ENCODE measurements at places on chromosomes 2 and 18.

DNA sequence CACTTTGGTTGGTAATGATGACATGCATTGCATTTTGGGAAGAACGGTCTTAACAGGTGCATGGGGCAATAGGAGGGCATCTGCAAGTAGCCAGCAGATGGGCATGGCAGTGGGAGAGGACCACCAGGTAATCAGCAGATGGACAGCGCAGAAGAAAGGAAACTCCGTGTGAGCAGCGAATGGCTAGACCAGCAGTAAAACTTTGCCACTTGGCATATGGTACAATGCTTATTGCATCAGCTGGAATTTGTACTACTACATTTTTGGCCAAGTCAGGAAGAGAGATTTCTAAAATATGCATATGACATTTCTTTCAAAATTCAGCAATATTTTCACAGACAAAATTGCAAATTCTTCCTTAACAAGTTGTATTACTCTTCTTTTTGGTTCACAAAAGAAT lies 768.5 kb downstream of the LRP1B start:
- DNase-seq, result no peak

- DNase-seq, result no peak
These were observed 61.5 kb downstream of the LRP2 start for GRCh38 chr2:169300636-169301530.

- DNase-seq, result peak; percentile 90
These were observed 819 bp upstream of the KLF11 start for GRCh38 chr2:10042301-10043161.

DNA sequence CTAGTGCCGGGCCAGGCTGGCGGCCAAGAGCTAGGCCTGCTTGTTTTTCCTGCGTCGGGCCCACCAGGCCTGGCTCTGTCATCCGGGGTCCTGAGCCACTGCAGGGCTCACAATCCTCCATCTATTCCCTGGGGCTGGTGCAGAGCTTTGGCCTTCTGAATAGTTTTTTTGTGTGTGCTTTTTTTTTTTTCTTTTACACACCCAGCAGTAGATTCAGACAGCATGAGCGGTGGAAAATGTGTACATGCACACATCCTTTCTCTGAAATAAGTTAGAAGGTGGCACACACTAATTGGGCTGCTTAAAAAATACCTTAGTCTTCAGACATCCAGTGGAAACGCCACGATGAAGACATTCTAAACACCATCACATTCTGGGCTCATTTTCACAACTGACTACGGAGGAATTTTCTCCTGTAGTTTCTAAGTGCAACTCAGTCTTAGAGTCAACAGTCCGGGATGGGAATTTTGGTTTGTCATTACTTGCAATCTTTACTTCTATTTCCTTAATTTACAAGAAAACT lies 6.1 kb downstream of the ZFP36L2 start:
- DNase-seq, result no peak

DNA sequence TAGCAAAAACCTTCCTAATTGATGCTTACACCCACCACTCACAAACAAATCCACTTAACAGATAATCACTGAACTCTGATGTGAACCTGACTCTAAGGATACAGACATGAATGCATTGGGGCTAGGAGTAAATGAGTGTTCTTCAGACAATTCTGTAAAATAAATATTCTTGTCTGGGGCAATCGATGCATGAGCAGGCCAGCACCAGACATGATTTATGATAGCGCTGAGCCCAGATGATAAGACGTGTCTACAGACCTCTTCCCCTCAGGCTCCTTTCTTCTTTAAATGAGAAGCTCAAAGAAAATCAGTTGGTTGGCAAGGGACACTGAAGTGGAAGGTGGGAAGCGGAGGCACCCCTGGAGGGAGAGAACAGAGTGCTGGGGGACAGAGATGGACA lies 27.3 kb upstream of the BIN1 start:
- DNase-seq, result no peak

GRCh38 chr2:174336501-174337336 lies 2.0 kb downstream of the SP9 start:
- DNase-seq, result peak; percentile 40

DNA sequence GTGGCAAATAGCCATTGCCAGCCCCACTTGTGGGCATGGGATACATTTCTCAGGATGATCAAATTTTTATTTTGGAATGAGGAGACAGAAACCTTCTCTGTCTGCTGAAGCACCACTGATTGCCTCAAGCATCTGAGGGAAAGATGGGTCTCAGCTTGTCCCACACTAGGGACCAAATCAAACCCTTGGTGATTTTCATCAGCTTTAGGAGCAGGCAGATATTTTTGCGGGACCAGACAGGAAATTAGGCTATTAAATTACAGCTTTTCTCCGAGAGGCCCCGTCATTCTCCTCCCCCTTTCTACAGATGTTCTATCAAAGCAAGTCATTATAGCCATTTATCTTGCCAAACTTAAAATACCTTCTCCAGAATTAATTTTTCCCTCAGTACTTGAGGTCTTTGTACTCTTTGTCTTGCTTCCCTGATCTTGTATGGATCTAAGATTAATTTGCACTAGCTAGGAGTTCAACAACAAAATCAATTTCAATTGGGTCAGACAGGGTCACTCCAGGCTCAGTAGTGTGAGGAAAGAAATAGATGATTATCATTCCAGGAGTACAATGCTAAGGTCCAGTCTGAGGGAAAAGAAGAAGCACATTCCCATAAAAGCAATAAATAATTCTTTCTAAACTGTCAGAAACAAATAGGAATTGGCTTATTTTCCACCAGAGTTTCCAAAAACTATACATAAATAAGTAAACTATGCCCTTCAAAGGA lies 818.1 kb upstream of the SOX11 start:
- DNase-seq, result no peak

GRCh38 chr2:105143467-105144151 lies 97.9 kb upstream of the GPR45 start:
- DNase-seq, result peak; percentile 33

DNA sequence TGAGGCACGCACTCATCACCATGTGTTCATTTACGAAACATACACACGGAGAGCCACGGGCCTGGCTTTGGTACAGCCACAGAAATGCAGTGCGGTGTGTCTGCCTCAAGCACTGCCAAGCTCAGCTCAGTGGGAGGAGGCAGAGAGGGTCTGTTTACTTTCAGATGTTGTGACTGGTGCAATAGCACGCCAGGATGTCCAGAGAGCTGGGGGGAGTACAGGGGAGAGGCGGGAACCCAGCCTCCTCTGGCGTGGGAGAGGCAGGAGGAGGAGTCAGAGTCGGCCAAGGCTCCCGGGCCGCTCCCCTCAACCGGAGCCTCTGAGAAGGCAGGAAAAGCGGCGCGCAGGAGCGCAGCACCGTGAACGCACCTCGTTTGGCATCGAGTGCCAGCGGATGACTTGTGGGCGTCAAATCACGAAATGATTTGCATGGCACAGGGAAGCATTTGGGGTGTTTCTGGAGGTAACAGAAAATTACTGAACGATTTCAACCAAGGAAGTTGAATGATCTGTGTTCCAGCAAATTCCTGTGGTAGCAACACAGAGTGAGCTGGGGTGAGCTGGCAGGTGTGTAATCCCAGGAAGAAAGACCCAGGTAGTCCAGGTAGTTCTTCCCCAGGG lies 143.0 kb downstream of the ZNF516 start:
- peak; percentile 82 for DNase-seq

GRCh38 chr2:149858901-149859634 lies 271.5 kb upstream of the MMADHC start:
- DNase-seq, result peak; percentile 30

DNA sequence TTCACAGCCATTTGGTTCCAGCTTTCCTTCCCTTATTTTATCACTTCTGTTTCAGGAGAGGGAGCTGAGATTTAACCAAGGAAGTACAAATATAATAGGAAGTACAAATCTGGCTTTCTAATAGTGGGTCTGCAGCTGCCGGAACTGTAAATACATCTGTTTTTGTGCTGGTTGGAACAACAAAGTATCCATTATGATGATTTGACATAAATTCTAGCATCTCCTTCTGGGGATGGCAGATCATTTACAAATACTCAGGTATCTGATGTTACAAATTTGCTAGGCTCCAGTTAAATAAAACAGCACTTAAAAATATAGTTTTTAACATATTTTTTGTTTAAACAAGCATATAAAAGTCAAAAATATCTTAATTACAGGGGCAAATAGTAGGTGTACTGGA lies 131.3 kb upstream of the SMIM21 start:
- DNase-seq, result no peak

- peak; percentile 7 for DNase-seq
These were observed 26.2 kb upstream of the KCNG2 start for GRCh38 chr18:79771446-79772107.

DNA sequence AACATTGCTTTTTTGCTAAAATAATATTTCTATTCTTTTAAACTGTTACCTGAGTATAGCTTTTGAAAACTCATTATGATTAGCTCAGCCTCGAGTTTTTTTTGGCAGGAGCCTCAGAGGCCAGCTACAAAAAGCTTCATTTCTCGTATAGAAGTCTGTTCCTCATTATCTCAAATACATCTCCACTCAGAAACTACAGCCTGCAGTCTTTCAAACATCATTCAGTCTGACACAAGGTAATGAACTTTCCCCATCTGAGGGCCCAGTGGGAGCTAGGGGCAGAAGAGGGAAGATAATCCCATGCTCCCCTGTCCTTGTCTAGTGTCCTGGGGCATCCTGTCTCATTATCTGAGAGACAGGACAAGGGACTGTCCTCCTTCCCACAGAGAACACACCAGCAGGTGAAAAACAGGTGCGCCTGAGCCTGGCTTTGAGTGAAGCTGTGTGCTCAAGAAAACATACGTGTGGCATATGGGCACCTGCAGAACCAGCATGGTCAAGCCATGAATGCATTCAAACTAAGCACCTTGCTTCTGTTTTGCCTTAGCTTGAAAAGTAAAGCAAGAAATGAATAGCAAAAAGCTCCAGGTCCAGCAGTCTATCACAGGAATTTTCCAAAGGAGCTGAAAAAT lies 247.5 kb downstream of the MREG start:
- no peak for DNase-seq

GRCh38 chr2:188382107-188382506 lies 90.4 kb downstream of the GULP1 start:
- no peak for DNase-seq

DNA sequence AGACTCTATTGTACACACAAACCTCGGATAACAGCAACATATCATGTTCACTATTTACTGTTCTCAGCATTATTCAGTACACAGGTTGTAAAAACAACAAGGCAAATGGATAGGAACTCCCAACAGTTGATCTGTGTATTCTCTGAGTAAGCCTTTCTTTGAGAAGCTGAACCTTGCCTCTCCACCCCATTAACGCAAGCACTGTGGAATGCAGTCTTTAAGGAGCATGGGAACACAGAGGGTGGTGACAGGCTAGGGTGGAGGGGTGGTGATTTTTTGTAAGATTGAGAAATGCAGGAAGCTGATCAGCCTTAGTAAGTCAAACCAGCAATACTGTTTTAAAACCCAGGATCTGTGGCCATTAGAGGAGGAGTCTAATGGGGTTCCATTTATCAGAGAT lies 19.6 kb upstream of the SERPINB11 start:
- no peak for DNase-seq

GRCh38 chr2:163471947-163472346 lies 263.9 kb downstream of the FIGN start:
- DNase-seq, result no peak

- DNase-seq, result no peak
These were observed 654.3 kb upstream of the RAB6C start for GRCh38 chr2:129325151-129325550.

- DNase-seq, result no peak
These were observed 171.9 kb downstream of the EN1 start for GRCh38 chr2:118675531-118675930.

DNA sequence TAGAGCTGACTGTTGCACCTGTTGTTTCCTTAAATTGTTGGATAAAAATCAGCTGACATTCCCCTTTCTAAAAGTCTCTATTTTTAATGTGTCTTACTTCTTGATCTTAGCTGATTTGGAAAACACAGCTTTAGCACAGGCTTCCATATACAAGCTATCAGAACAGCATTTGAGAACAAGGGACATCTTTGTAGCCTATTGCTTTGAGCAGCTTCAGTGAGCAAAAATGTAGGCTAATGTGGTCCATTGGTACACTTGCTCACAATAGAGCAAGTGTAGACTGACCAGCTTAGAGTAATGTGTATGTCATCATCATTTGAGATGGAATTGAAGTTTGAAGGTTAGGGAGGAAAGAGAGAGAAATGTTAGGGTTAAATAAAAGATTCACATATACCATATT lies 7.0 kb downstream of the INPP1 start:
- DNase-seq, result no peak

DNA sequence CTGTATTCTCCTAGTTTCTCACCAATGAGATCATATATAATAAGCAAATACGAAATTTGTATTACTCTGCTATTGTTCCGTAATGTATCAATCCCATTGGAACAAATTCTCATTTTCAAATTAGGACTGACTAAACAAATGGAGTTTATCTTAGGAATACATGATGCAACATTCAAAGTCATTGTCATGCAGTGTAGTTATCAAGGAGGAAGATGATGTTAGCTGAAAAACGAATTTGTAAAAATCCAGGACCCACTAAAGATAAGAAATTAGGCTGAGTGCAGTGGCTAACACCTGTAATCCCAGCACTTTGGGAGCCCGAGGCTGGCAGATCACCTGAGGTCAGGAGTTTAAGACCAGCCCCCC lies 14.9 kb downstream of the SEPTIN2 start:
- DNase-seq, result no peak

- no peak for DNase-seq
These were observed 1.9 kb upstream of the SLC1A4 start for GRCh38 chr2:64987001-64987955.

DNA sequence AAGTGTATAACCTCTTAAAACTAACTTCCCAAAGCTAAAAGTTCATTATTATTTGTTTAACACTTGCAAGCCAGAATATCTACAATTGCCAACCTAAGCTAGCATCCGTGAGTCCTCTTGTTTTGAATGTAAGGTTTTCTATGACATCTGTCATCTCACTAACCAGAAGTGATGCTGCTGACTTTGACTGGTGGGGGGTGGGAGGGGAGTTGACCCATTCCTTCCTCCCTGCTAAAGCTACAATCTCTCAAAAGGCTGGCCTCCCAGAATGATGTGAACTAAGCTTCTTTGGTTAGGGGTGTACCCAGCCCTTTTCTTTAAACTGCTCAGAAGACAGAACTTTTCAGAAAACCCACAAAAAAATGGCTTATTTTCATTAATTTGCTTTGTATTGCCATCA lies 280.6 kb downstream of the ZEB2 start:
- DNase-seq, result no peak

GRCh38 chr2:120861576-120862191 lies 126.0 kb downstream of the GLI2 start:
- no peak for DNase-seq

GRCh38 chr18:47767699-47768098 lies 162.8 kb downstream of the SMAD2 start:
- DNase-seq, result no peak
